Panc1 (cell line): ENCODE measurements at places on chromosomes 1 and 21. TPM values are rescaled to one million over a fixed set of nuclear protein-coding genes. Genes with fewer than 3 reads are reported as not detected.

Gene PROX1
- total RNA-seq = 0.13 TPM

Gene CELA2A
- total RNA-seq = 0.72 TPM

GRCh38 chr1:15923241-15923640 lies 52.7 kb downstream of the ZBTB17 start:
- DNase-seq = no peak

GRCh38 chr1:10617931-10618885 lies 143.5 kb downstream of the PEX14 start:
- no peak for DNase-seq

DNA sequence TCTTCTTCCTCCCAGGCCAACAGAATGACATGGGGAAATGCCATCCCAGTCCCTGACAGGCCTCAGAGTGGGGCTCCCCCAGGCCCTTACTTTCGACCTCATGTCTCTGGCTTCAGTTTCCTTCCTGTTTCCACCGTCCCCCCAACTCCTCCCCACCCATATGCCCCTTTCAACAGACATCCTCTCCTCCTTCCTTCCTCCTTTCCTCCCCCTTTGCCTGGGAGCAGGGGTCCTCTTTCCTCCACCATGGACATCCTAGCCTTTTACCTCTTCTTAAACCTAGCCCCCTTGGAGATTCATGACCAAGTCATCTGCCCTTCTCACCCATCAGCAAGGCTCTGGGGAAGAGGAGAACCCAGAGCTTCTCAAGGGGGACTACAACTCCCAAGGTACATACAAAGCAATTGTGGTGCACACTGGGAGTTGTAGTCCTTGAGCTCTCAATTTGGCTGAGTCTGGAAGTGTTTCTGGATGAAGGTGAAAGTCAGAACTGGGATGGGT lies 4.0 kb downstream of the ZBTB7B start:
- DNase-seq = no peak

GRCh38 chr1:168979276-168979675 lies 127.2 kb upstream of the ATP1B1 start:
- no peak for DNase-seq

DNA sequence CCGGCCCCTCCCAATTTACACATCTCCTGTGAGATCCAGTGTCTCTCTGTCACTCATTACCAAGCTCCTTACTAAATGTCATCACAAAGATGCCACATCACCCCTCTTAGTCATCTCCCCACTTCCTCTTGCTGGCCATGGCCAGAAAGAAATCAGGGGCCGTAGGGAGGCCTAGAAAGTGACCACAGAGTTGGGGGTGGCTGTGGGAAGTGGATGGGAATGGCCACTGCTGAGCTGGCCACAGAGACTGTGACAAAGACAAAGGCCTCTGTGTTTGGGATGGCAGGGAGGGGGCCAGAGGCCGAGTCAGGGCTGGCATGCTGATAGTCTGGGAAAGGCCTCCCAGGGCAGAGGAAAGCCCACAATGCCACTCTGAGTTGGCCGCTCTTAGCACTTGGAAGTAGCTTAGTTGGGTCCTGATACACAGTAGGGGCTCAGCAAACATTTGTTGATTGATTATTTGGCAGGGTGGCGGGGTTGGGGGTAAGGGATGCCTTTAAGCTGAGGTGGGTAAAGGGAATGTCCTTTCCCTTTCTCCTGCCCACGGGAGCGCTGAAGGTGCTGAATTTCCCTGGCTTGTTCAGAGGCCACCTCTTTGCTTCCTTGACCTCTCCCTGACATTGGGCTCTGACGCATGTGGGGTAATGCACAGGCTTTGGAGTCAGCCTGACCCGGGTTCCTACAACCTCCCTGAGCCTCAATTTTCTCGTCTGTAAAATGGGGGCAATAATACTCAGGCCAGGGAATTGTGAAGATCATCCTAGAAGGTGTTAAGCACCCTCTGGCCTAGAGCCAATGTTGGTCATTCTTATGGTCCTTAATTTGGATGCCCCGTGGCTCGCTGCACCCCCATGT lies 13.2 kb downstream of the NAV1 start:
- no peak for DNase-seq

GRCh38 chr1:161019751-161020495 lies 1.0 kb downstream of the F11R start:
- DNase-seq = no peak

- DNase-seq = no peak
Observed at GRCh38 chr1:90393025-90393424, 324.1 kb downstream of the BARHL2 start.

- no peak for DNase-seq
Observed at GRCh38 chr1:230823426-230823825, 44.9 kb downstream of the C1orf198 start.

DNA sequence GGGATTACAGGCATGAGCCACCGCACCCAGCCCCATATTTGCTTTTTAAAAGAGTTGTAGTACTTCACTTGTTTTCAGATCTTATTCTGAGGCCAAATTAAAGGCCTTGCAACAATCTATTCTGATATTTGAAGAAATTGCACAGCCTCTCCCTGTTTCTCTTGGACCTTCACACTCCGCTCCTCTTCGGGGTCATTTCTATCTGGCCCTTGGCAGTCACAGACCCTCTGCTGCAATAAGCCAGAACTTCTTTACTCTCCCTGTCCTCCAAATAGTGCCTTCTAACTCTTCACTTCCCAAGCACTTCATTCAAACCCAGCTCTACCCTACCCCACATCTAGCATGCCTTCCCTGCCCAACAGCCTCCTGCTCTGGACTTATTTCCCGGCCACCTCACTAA lies 110.7 kb downstream of the LAMC2 start:
- DNase-seq = no peak

DNA sequence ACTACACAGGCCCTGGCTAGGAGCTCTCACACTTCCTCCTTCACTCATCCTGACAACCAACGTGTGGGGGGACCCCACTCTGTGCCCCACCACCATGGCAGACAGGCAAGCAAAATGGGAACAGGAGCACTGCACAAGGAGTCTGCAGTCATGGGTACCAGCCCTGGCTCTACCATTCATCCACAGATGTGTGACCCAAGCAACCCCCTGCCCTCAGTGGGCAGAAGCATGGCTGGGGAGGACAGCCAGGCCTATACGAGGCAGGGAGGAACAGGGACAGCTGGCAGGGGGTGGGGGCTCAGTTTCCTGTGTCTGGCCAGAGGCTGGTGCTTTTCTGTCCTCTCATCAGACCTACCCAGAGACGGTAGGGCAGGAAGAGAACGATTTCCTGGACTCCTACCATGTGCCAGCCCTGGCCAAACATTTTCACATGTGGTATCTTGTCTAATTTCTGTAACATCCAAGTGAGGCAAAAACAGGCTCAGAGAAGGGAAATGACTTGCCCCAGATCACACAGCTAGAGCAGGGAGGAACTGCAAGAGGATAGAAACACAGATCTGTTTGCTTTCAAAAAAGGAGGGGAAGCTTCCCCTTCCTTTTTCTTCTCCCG lies 178.0 kb downstream of the HIVEP3 start:
- DNase-seq = no peak

GRCh38 chr1:63411066-63411465 lies 43.6 kb downstream of the ALG6 start:
- DNase-seq = no peak

- no peak for DNase-seq
Observed at GRCh38 chr1:7103874-7104273, 318.6 kb downstream of the CAMTA1 start.

DNA sequence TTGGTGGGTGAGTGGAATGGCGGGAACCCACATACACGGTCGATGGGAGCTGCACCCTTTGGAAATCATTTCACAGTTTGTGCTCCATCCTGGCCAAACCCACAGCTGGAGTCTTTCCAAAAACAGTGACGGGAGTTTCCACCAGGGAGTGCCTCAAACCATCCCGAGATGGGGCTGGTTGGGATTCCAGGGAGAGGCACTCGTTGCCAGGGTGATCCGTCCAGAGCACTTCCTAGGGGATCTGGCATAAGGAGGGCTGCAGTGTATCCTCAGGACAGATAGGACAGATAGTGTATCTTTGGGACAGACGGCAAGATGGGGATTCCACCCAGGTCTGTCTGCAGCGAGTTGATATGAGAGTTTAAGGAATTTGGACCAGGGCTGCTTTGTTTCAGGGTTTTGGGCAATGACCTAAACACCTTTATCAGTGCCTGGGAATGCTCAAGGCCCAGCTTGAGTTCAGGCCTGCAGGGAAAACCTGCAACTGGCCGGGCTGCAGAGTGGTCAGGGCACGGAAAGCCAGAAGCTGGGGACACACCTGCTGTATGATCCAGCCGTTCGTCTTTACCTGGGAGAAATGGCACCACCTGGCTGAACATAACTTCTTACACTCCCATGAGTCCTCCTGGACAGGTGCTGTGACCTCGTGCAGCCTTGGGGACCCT lies 3.4 kb upstream of the POFUT2 start:
- no peak for DNase-seq

GRCh38 chr1:3109355-3109754 lies 40.4 kb downstream of the PRDM16 start:
- DNase-seq = no peak

Gene PADI2
- 507 TPM for total RNA-seq

Gene RORC
- total RNA-seq = not detected

GRCh38 chr1:28297826-28298225 lies 31.0 kb upstream of the MED18 start:
- no peak for DNase-seq

DNA sequence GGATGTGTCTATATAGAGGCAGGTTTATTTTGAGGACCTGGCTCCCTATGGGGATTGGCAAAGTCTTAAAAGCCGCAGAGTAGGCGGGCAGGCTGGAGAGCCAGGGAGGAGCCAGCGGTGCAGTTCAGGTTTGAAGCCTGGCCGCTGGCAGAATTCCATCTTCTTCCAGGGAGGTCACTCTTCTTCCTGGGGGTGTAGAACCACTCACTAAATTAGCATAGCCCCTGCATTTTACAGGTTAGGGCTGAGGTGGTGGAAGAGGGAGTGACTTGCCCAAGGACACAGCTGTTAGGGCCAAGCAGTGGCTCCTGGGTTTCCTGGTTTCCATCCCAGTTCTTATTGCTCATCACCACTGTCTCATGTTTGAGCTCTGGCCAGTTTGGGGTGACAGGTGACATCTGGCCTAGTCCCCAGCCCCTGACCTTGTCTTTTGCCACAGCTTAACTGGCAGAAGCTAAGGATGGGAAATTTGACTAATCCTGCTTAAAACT lies 1.4 kb downstream of the PINK1 start:
- DNase-seq = no peak

- peak; percentile 94 for DNase-seq
Observed at GRCh38 chr1:67430358-67431155, at the start of gene SERBP1. TSS of gene SERBP1 (minus strand) at chr1:67430402. CDS start at chr1:67430300, 102 bp downstream.

GRCh38 chr1:150207281-150207971 lies 28.5 kb downstream of the ANP32E start:
- no peak for DNase-seq

DNA sequence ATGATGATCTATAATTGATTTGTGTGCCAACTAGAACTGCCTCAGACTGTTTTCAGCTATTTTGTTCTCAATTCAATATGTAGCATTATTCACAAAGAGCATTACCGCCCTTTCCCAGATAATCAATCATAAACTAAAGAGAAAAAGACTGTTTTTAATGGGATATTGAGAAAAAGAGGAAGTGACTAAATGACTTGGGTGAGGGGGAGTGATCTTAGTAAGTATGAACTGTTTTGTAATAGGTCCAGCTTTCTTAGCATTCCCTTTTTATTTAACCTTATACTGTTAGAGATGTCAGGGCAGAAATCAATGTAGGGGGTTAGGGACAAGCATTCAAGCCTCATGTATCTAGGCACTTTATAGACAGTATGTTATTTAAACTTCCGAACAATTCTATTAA lies 157.8 kb upstream of the DPYD start:
- no peak for DNase-seq

Gene SLAMF1
- total RNA-seq = not detected

Gene EPHA10
- 2.8 TPM for total RNA-seq

Gene OR2T11
- total RNA-seq = not detected

Gene CELA2B
- not detected for total RNA-seq

Gene KRTAP19-3
- total RNA-seq = not detected

Gene ZNF683
- total RNA-seq = not detected

DNA sequence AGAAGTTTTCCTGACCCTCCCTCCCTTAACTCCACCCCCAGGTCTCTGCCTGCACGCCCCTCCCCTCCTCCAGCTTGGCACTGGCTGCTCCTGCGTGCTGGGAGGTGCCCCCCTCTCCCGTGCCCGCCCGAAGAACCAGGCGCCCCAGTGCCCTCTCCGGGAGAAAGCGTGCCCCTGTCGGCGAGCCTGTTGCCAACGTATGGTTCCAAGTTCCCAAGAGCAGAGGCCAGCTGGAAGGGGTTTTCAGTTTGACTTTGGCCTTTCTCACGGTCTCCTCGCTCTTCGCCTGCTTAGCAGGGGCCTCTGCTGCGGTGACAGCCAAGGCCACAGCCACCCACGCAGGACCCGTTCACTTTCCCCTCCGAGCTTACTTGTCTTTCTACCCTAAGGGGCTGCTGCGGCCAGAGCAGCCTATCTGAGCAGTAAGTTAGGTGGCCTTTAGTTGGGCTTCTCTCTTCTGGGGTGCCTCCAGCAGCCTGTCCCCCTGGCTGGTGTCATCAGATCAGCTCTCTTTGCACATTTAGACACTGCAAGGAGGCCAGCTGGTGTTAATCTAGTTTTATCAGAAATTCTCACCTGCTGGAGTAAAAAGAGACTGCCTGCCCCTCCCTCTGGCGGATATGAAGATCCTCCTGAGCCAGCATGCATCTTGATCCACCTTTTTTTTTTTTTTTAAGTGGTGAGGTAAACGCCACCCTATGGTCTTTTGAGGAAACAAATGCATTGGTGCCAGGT lies 1.5 kb downstream of the STUM start:
- no peak for DNase-seq
